ENCODE measurements at places on chromosomes 5 and 9.

GRCh38 chr5:139904816-139905661, 109.4 kb downstream of the PSD2 start:
- peak; percentile 53 for DNase-seq

DNA sequence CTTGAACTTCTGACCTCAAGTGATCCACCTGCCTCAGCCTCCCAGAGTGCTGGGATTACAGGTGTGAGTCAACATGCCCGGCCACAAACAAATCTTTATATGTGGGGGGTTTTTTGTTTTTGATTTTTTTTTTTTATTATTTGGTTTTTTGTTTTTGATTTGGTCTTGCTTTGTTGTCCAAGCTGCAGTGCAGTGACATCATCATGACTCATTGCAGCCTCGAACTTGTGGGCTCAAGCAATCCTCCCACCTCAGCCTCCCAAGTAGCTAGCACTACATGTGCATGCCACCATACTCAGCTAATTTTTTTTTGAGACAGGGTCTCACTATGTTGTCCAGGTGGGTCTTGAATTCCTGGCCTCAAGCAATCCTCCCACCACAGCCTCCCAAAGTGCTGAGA, 42.4 kb downstream of the ALDH7A1 start:
- DNase-seq = no peak

DNA sequence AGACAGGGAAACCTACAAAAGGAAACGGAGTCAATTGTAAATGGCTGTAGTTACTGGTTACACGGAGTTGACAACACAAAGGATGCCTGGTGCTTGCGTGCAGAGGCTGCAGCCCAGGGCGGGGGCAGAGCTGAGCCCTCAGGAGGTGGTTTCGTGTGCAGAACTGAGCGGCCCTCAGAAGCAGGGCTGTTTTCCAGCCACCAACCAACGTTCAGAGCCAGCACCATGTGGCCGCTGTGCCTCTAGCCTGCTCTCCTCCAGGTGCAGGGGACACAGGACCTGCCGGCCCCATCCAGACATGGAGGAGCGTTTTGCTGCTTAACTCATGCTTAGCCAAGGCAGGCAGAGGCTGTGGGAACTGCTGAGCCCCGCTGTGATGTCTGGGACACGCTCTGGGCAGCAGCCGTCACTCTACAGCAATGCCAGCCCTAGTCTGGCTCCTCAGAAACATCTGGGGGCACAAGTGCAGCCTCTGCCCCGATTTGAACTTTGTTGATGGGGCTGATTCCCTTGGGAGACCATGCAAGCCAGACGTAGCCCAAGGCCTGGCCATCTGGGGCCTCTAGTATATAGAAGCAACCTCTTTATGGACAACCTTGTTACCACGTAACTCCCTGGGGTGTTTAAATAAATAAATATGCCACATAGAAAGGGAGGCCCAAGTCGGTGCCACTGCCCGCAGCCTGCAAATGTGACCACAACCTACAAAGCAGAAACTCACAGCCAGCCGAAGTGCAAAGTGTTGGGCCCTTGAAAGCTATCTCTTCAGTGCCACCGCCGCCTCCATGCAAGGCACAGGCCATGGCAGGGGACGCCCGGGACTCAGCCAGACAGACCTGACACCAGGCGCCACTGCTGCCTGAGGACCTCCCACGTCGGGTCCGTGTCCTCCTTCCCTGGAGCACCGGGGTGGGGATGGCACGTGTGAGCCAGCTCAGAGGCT, 42.1 kb downstream of the NKD2 start:
- no peak for DNase-seq

DNA sequence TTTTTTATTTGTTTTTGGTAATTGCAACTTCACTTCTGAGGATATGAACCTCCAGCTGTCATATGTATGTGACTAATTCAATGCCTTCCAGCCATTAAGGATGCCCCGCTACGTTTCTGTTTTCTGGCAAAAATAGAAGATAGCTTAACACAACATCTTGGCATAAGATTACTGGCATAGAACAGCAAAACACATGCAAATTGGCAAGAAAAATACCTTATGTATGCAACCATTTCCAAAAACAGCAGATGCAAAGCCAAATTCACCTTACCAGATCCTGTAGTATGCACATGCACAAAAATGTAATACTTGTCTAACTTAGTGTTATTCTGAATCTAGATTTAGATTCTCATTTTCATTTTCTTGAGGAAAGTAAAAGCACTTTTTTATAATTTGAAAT, 461.1 kb upstream of the CYLC2 start:
- no peak for DNase-seq

GRCh38 chr9:100583014-100583802, 5.3 kb downstream of the CAVIN4 start:
- DNase-seq = no peak

DNA sequence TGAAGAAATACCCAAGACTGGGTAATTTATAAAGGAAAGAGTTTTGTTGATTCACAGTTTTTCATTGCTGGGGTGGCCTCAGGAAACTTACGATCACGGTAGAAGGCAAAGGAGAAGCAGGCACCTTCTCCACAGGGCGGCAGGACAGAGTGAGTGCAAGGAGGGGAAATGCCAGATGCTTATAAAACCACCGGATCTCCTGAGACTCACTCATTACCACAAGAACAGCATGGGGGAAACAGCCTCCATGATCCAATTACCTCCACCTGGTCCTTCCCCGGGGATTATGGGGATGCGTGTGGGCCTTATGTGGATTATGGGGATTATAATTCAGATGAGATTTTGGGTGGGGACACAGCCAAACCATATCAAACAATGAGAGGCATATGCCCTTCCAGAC, 18.5 kb upstream of the RORB start:
- DNase-seq = no peak

DNA sequence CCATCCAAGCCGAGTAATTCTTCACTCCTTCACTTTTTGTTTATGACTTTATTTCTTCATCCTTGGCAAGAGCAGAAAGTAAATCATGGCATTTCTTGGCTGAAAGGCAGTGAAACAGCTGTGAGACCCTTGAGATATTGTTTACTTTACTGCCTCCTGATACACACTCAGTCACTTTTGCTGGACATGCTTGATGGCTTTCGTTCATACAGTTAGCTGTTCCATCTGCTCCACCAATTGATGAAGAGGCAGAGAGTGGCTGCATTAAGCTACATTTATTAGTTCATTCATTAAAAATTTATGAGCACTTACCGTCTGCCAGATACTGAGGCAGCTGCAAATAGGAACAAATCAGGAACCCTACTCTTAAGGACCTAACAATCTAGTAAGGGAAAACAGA, 184.4 kb upstream of the OR13F1 start:
- DNase-seq = no peak

DNA sequence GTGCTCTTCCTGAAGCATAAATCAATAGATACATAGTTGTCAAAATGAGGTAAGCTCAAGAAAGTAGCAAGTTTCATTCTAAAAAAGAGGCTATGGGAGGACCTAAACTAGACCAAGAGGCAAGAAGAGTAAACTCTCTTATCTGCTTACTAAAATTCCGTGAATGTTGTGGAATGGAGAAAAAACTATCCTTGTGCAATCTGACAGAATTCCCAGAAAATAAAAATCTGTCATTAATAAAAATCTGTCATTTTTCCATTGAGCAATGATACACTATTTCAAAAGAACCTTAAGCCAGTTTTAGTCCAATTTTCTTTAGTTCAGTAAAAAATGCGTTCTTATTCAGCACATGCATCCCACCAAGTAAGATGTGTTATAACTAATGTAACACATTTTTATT, 15.9 kb upstream of the FANCC start:
- DNase-seq = no peak

- DNase-seq = no peak
Measured at GRCh38 chr9:125534971-125535701, 171.9 kb downstream of the MAPKAP1 start.

DNA sequence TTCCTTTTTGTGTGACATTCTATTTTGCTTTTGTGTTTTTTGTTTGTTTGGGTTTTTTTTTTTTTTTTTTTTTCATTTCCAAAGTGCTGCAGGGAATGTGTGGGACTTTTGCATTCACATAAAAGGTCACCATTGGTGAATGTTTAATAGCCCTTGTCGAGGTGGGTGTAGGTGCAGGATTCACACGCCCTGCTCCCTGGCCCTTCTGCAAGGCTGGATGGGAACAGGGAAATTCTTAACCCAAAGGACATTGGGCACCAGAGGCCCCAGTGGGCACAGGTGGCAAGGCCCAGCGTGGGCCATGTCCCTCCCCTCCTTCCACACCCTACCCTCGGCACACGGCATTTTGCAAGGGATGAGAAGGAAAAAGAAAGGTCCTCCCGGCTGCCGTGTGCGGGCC, 50.4 kb upstream of the NOTCH1 start:
- no peak for DNase-seq

DNA sequence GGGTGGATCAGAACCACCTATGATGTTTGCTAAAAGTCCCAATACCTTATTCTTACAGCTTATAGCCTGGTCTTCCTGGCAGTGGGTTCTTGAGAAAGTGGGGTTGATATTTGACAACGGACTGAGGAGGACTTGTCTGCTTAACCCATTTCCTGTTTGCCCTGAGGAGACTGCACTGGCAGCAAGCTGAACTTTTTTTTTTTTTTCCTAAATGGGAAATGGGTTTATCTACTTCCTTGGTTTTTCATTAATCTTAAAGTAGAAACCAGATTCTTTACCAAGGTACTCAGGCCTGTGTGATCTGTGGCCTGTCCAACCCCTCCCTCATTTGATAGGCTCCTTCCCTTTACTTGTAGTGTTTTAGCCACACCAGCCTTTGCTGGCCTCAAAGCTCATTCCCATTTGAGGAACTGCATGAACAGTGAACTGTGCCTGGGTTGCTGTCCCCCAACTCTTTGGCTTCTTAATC, 47.1 kb downstream of the C9orf57 start:
- DNase-seq = no peak

DNA sequence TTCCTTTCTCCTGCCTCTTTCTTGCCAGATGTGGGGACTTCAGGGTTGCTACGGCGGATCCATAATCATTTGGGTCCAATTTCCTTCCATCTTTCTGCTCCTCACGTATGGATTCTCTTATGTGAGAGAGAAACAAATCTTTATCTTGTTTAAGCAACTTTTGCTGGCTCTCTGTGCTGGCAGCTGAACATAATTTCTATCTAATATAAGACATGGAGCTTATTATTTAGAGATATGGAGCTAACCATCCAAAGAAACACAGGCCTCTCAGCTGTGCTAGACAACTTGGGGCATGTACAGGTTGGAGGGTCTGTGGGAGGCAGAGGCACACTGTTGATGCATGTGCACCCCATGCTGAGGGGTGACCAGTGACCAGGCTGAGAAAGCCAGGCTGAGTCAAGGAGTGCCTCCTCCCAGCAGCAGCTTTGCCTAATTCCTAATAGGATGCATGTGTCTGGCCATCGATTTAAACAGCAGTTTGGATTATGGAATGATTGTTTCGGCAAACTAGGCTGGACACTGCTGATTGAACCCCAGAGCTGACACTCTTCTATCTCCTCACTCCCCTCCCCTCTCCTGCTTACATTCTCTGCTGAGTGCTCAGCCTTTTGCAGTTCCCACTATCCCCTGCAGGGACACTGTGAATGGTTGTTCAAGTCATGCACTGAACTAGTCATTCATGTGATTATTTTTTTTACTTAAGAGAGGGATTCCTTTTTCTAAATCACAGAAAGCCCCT, 195.8 kb downstream of the ERCC6L2 start:
- no peak for DNase-seq

DNA sequence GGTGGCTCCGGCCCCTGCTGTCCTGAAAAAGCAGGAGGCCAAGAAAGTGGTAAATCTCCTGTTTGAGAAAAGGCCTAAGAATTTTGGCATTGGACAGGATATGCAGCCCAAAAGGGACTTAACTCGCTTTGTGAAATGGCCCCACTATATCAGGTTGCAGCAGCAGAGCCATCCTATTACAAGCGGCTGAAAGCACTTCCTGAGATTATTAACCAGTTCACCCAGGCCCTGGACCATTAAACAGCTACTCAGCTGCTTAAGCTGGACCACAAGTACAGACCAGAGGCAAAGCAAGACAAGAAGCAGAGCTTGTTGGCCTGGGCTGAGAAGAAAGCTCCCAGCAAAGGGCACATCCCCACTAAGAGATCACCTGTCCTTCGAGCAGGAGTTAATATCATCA, 89.7 kb downstream of the MLLT3 start:
- no peak for DNase-seq

DNA sequence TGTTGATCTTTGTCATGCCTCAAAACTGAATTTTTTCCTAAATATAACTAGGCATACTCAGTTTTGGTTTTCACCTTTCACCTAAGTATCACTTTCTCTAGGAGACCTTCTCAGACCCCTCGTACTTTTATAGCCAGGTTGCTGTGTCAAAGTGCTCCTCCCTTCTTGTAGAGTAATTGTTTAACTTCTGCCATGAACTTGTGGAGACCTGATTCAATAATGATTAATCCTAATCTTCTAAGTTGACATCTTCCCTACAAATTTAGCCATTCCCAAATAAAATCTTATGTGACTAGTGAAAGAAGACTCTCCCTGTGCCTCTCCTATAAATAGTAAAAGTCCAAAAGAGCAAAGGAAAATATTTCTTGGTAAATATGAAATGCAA, 159.8 kb downstream of the SPATA31D1 start:
- no peak for DNase-seq

DNA sequence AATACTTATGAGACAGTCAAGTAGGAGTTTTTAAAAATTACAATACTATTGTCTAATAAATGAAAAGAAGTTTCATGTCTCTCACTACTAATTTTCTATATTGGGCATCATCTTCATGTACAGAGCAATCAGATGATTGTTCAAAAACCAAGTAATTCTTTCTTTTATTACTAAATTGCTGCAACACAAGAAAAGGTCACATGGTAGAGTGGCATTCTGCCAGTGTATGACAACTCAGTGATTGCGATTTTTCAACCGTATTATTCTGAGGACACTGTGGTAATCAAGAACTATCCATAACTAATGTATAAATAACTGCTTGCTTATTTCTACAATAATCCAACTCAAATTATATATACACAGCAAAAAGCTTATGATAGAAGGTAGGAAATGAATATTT, 96.7 kb upstream of the GRHPR start:
- DNase-seq = no peak

DNA sequence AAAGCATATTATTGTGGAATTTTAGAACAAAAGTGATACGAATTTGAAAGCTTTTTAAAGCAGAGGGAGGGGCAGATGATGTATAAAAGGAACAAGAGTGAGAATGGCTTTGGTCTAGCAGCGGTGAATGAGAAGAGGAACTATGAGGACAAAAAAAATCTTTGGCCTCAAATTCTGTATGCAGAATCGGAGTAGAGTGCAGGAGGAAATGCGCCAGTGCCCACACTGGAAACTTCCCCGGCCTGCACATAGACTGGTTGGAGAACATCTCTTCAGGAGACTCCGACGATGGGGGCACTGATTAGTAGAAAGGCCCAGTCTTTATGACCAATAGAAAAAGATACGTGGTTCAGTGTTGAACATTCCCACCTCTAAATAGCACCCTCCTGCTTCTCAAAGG, 51.3 kb downstream of the SLC46A2 start:
- no peak for DNase-seq

GRCh38 chr5:129174480-129174879, 79.9 kb downstream of the ISOC1 start:
- no peak for DNase-seq

GRCh38 chr5:78511121-78511906, 137.3 kb downstream of the LHFPL2 start:
- no peak for DNase-seq
